Effector memory CD8-positive, alpha-beta T cell (primary cell): ENCODE measurements at places on chromosomes 11 and 22.

DNA sequence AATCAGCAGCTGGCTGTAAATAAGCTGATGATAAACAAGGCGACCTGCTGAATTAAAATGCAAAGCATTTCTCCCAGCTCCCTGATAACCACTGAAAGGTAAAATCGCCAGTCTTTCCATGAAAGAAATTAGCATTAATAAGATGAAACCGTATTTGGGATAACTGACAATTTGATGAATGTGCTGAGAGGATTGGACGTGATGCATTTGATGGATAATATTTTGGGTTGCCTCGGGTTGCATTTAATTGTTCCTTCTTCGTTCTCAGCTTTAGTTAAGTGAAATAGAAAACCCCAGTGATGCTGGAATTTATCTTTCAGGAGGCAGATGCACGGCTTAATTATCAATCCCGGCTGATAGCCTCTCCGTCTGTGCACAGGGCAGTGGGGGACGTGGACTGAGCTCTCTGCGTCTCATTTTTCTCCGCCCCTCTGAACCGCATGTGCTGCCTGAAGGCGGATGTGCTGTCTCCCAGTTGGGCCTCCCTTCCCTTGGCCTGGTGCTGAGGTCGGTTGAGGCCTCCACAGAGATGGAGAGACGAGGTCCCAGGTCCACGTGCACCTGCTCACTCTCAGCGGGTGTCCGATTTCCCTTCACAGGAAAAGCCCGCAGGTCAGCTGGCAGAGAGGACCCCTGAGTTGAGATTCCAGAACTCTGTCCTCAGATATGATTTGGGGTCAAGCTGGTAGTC lies 846.2 kb downstream of the BRD1 start:
- no peak for DNase-seq

DNA sequence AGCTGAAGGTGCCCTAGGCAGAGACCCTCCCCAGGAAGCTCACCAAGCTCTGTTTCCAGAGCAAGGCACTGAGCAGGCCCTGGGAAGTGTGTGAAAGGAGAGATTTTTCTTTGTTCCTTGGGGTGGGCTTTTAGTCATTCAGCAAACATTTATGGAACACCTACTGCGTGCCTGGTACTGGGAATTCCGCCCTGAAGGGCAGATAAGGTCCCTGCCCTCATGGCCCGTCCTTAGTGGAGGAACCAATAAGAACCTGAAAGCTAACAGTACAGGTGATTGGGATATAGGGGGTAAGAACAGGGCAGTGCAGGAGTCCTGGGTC lies 3.9 kb downstream of the TMEM134 start:
- DNase-seq: no peak

DNA sequence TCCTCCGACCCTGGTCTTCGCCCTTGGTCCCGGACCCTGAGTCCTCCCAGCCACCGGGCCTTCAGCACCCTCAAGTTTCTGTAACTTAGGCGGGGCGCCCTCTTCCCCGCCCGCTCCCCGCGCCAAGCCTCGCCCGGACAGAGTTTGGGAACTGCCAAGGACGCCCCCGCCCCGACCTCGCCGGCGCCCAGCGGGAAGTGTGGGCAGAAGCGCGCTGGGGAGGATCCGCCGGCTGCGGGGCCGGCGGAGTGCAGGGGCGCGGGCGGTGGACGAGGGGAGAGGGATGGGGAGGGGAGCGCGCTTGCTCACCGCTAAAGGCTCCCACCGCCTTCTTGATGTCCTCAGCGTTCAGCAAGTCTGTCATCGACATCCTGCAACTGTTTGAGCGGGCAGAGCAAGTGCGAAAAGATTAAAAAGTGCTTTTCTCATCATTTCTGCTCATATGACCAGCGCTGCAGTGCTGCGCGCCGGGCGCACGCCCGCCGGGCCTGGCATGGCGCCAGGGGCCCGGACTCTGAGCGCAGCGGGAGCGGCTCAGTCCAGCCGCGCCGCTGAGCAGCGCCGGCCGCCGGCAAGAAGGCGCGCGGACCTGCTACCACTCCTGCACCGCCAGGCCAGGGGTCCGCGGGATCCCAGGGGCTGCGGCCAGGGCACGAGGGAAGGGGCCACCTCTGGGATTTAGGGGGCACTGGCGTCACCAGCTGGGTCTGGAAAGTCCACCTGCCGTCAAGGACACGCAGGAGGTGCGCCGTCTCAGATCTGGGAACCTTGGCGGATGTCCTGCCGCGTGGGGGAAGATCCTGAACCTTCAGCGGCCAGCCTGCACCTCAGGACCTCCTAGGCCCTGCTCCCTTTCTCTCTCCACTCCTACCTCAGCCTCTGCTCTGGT lies at the start of gene PVALB:
Gene PVALB, minus strand, starts transcription at position 400 of the 889 bp plus-strand sequence. Its CDS starts 30 bp downstream, at position 370.
- no peak for DNase-seq

DNA sequence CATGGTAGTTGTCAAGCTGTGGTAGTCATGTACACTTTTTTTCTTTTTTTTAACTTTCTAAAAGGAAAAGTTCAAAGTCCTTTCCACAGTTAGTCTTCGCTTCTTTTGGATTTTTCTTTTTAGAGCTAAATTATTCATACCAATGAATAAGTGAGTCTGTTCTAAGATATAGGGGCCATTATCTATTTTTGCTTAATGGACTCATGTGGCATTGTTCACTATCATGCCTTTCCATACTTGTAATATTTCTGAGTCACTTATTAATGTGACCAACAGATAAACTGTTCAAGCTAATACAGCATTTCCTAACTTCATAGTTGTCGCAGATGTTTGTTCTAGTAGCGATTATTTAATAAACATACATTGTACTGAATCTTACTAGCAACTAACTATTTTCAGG lies 8.0 kb upstream of the B3GNT6 start:
- DNase-seq: no peak

- no peak for DNase-seq
These were observed 19.8 kb downstream of the SPECC1L start for GRCh38 chr22:24290459-24290858.
